Activated naive CD4-positive, alpha-beta T cell treated with anti-CD3 and anti-CD28 coated beads, Interleukin-2, amount 50 U/mL, for 72 hours (primary cell): ENCODE measurements at places on chromosomes 13 and 19. TPM values are rescaled to one million over a fixed set of nuclear protein-coding genes. Genes with fewer than 3 reads are reported as not detected.

GRCh38 chr13:110349239-110349638 lies 42.2 kb downstream of the COL4A2 start:
- DNase-seq, result no peak

DNA sequence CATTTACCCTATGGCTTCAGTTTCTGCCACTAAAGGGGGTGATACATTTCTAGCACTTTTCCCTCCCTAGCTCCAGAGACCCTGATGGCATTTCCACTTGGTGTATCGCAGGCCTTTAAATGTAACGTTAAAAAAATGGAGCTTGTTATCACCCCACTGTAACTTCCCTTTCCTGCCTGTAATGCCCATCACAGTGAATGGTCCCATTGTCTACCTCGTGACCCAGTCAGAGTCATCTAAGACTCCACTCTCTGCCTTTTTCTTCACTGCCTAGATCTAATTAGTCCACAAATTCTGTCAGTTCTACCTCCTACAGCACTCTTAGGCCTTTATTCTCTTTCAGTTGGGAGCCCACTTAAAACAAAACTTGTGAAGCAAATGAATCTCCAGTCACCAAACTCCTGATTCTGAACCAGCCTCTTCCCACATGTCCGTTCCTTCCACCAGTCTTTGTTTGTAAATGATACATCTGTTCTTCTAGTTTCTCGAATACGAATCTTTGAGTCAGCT lies 64.8 kb downstream of the NHLRC3 start:
- DNase-seq, result no peak

DNA sequence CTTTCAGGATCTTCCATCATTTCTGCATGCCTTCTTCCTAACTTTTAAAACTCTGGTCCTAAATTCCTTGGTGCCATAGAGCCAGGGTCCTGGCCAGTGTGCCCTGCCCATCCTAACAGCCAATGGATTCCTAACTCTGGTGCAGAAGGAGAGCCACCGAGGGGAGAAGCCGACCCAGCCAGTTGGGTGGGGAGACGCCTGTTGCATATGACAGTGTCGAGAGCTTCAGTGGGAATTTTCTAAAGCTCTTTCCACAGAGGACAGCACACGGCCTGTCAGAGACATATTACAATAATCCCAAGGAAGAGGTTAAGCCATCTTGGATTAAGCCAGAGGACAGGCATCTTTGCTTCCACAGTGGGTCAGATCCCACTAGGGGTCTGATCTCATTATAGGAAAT lies 180.4 kb downstream of the ZNF536 start:
- DNase-seq, result no peak

GRCh38 chr19:24099829-24100228 lies 12.8 kb downstream of the ZNF254 start:
- no peak for DNase-seq

DNA sequence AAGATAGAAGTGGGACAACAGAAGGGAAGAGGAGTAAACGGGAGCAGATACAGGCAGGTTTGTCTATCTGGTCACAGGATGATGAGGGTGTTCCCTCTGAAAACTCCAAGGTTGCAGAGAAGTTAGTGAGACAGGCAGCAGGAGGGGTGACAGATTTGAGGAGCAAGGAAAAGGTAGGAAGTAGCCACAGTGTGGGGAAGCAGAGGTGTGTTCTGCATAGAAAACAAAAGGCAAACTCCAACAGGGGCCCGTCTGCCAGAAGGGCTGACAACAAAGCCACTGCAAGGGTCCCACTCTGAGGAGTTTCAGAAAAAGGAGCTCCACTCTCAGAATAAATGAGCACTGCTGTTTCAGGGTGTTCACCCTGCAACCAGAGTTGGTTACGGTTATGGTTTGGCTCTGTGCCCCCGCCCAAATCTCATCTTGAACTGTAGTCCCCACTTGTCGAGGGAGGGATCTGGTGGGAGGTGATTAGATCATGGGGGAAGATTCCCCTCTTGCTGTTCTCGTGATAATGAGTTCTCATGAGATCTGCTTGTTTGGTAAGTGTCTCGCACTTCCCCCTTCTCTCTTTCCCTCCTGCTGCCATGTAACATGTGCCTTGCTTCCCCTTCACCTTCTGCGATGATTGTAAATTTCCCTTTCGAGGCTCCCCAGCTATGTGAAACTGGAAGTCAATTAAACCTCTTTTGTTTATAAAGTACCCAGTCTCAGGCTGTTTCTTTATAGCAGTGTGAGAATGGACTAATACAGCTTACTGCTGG lies 32.1 kb downstream of the SMAD9 start:
- DNase-seq, result no peak

- DNase-seq, result no peak
Measured at GRCh38 chr13:33684874-33685273, 133.1 kb upstream of the RFC3 start.

- DNase-seq, result no peak
Measured at GRCh38 chr19:7226739-7227138, 67.5 kb downstream of the INSR start.

DNA sequence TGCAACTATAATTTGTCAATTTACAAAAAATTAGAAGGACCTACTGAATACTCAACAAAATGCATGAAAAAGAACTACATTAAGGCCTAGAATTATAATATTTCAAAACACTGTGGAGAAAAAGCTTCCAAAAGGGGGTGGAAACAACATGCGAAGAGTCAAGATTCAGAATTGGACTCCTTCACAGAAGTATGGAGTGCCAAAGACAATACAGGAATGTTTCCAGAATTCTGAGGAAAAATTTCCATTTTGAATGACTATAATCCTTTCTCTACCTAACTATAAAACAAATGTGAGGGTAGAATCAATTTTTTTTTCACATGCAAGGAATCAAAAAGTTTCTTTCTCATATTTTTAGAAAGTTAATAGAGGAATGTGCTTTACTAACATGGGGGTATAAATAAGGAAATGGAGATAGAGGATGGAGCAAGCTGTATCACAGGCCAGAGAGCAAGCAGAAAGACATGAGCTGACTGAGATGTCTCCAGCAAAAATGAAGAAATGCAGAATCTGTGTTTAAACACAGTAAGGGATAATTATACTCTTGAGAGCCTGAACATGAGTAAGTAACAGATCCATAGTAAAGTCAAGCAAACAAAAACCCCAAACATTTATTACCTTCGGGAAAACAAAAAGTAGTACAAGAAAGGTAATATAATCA lies 39.5 kb upstream of the SMAD9 start:
- DNase-seq, result no peak

- no peak for DNase-seq
Measured at GRCh38 chr13:41746259-41746658, 214.7 kb downstream of the VWA8 start.

- no peak for DNase-seq
Measured at GRCh38 chr13:51666374-51666773, 82.1 kb downstream of the WDFY2 start.

- no peak for DNase-seq
Measured at GRCh38 chr19:11096210-11096841, 7.1 kb downstream of the LDLR start.

GRCh38 chr19:1360818-1361461 lies 22.8 kb upstream of the NDUFS7 start:
- DNase-seq, result no peak

DNA sequence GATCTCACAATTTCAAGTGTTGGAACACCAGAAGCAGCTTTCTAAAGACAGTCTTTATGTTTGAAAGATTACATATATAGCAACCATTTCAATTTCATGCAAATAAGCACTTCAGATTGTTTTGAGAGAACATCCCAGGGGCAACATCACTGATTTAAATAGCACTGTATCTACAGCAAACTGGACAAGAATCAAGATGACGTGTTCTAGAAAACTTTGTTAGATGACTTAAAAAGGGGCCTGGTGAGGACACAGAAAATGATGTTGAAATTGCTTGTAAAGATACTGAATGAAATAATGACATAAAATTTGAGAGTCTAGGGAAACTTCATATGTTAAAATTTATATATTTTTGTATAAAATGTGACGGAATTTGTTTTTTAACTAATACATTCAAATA lies 277.1 kb downstream of the KLF12 start:
- no peak for DNase-seq

- DNase-seq, result no peak
Measured at GRCh38 chr19:10091895-10092641, 6.0 kb downstream of the SHFL start.

DNA sequence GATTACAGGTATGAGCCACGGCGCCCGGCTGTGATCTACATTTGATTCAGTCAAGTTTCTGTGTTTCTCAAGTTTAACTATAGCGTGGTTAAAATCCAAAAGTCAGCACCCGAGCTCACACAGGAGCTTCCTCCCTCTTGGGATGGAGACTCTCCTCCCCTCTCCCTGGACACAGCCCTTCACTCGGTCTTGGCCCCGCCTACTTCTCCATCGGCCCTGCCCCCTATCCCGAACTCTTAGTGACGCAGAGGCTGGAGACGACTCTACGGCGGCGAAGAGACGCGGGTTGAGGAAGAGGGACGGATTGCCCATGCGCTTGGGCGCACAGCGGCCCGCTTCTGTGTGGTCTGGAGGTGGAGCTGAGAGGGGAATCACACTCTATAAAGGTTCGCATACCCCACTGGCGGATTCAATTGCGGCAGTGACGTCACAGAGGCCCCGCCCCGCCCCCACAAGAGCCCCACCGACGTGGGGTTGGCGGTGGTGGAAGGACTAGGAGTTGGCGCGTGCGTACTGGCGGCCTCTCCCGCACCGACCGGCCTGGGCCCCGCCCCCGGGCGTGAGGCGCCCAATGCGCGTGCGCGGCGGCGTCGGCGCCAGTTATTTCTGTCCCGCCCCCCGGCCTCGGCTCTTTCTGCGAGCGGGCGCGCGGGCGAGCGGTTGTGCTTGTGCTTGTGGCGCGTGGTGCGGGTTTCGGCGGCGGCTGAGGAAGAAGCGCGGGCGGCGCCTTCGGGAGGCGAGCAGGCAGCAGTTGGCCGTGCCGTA lies at the start of gene TRIM28:
TRIM28 (plus strand) TSS at position 239 of the 765 bp plus-strand sequence. CDS start 694 bp downstream, outside the sequence.
- peak; percentile 100 for DNase-seq

GRCh38 chr13:80164462-80164861 lies 176.5 kb downstream of the SPRY2 start:
- DNase-seq, result no peak

GRCh38 chr19:27971071-27971470 lies 1241.9 kb downstream of the UQCRFS1 start:
- DNase-seq, result no peak

DNA sequence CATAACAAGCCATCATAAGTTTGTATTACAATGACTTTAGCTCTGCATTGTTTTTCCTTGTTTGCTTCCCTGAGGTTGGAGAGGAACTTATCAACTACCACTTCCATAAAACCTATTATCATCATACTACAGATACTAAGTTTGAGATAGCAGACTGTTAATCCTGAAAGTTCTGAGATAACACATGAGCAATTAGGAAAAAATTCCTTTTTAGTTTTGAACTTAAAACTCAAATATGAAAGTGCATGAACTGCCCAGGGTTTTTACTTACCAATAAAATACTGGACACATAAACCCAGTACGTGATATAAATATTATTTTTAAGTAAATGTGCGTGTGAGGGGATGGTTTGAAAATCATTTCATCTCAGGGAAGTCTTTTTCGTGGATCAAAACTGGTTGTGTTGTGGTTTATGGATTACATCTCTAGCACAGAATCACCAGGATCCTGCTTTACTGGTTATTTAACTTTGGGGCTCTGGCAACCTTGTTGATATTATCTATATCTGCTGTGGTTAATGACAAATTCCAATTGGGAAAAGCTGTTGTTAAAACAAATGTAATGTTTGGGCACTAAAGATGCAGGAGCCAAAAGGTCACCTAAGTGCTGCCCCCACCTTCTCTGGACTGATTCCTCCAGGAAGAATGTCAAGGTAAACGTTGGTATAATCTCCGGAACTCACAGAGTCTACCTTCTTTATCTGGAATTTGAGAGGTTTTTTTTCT lies 12.4 kb downstream of the CDX2 start:
- no peak for DNase-seq

DNA sequence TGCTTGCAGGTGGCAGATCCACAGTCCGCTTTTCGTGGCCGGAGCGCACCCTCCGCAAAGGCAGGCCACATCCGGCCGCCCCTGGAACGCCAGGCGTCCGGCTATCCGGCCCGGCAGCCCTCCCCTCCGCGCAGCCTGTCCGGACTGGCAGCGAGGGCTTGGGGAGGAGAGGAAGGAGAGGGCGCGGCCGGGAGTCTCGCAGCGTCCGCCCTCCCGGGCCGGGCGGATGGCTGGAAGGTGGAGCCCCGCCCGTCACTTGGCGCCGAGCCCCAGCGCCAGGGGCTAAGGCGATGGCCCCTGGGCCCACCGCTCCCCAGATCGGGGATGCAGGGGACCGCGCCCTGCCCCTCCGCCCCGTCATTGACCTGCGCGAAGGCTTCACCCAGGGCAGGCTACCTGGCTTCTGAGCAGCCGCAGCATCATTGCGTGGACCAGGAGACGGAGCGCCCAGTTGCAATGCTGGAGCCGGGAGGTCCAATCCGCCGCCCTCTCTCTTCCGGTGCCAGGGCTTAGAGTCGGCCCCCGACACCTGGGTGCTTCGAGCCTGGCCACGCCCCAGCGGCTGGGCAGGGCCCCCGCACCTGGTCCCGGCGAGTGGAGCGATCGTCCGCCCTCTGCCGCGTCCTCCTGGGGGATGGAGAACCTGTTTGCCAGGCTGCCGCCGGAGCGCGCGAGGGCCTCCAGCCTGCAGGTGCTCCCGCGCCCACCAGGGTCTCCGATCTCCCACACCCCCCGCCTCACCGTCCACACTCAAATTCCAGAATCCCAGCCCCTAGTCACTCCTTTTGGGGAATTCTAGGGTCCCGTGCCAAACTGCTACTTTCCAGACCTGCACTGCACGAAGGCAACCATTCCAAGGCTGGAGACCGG lies at the start of gene FUT1:
FUT1 (minus strand) TSS at position 146 of the 870 bp plus-strand sequence. CDS start 1,360 bp downstream, outside the sequence.
- no peak for DNase-seq

- no peak for DNase-seq
Measured at GRCh38 chr19:20273376-20273775, 106.4 kb downstream of the ZNF486 start.

DNA sequence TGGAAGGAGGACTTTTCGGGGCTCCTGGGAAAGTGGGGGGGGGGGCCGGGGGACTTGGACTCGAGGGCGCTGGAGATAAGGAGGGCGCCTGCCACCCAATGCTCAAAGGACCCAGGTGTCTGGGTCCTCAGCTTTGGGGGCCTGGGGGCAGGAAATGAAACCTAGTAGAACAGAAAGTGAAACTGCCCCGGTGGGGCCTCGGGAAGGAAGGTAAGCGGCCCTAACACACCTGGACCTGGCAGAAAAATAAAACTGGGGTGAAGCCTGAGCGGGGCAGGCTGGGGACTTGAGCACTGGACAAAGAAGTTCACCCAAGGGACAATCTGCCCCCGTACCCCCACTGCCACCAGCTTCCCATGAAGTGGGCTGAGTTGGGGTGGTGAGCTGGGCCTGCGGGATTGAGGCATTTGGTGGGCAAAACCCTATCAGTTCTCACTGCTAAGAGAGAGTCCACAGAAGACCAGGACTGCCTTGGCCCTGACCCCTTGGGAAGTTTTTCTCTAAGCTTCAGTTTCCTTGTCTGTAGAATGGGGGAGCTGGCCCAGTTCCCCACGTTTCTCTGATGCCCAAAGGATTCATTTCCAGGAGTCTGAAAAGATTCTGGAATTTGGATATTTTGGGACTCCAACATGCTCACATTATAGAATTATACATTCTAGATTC lies 2.3 kb downstream of the PRKD2 start:
- DNase-seq, result no peak

Gene LGALS14
- 5.1 TPM for total RNA-seq

Gene NCAN
- total RNA-seq, result not detected

Gene HCST
- total RNA-seq, result 40.0 TPM

Gene TMEM190
- not detected for total RNA-seq

Gene CCL25
- not detected for total RNA-seq

Gene ALDH16A1
- 34.0 TPM for total RNA-seq

Gene ZNF547
- total RNA-seq, result 2.7 TPM

Gene TNFAIP8L1
- total RNA-seq, result 25.9 TPM

Gene TEX29
- 2.0 TPM for total RNA-seq

Gene ZNF577
- 7.9 TPM for total RNA-seq

Gene PRR20D
- not detected for total RNA-seq
